ENCODE measurements at places on chromosomes 2 and 18. TPM values are rescaled to one million over a fixed set of nuclear protein-coding genes. Genes with fewer than 3 reads are reported as not detected.

DNA sequence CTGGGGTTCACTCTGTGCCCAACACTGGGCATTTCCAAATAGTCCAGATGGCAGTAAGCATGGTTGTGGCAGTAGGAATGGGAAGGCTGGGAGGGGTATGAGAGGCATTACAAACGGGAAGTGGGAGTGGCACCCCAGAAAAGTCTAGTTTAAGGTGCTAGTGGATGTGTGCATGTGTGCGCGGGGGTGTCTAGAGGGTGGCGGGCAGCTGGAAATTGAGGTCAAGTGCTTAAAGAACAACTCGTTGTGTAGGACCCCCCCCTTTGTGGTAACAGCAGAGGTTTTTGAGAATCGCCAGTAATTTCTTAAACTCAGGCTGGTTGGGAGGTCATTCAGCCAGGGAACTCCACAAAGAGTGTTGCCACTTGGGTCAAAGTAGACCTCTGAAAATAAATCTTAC lies 69.9 kb downstream of the RHBDD1 start:
- no peak for DNase-seq

DNA sequence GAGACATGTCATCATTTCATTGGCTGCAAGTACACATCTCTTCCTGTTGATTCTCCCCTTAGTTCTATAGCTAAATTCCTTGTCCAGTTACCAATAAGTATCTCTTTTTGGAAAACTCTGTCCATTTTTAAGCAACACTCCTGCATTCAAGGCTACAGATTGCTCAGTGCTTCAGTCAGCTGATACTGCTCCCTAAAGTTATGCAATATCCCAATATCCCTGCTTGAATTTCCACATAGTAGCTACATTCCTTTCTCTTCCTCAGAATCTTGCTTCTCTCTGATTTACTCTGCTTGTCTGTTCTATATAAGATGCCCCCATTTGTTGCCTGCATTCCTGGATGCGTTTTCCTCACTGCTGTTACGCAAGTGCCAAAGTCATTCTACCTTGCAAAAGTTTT lies 109.8 kb downstream of the PARD3B start:
- DNase-seq: no peak

LYPD1 gene
- not detected for total RNA-seq

CD8B gene
- total RNA-seq: 1.2 TPM

ACMSD gene
- not detected for total RNA-seq
